Nucleus accumbens (tissue), 56 donors: ENCODE measurements at places on chromosomes 4 and X.

GRCh38 chrX:73647212-73647611 lies 84.2 kb downstream of the CHIC1 start:
- DNase-seq: no peak

DNA sequence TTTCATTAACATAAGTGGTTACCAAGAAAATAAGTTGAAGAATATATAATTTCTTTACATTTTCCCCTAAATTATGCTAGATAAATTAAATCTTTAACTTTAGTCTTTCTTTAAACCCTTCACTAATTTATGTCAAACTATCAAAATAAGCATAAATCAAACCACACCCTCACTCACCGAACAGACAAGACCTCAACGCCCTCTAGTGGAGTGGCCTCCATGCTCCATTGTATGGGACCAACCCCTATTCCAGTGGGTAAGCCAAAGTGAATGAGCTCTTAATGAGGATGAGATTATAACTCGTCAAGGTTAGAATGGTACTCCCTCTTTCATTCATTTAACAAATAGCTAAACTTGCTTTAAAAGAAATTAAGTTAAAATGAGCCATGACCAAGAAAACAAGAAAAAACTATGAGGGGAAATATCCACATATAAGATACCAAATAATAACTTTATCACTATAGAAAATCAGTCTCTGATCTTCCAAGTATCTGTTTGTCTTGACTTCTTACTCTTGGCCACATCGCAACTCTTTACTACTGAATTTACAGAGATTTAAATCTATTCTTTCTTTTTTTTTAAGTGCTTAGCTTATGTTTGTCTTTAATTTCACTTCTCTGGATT lies 15.6 kb upstream of the BBS12 start:
- DNase-seq: peak; percentile 23

GRCh38 chr4:120440730-120441129 lies 374.1 kb upstream of the MAD2L1 start:
- DNase-seq: no peak

DNA sequence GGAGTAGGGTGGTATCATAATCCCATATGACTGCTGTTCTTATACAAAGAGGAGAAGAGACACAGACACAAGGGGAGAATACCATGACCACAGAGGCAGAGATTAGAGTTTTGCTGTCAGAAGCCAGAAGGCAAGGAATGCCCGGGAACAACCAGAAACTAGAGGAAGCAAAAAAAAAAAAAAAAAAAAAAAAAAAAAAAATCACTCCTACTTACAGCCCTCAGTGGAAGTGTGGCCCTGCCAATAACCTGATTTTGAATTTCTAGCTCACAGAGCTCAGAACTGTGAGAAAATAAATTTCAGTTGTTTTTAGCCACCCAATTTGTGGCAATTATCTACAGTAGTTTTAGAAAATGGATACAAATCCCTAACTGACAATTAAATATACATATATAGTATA lies 30.4 kb upstream of the UBE2NL start:
- DNase-seq: no peak

GRCh38 chr4:86556791-86557415 lies 37.2 kb upstream of the PTPN13 start:
- DNase-seq: no peak

- DNase-seq: no peak
Observed at GRCh38 chrX:110041980-110042379, 39.1 kb downstream of the TMEM164 start.

GRCh38 chrX:23901060-23901459 lies 6.7 kb downstream of the APOO start:
- DNase-seq: no peak
